ENCODE measurements at places on chromosomes 16 and 17.
A peak's percentile ranks its signal among the peaks of the same experiment; 100 is the strongest.

DNA sequence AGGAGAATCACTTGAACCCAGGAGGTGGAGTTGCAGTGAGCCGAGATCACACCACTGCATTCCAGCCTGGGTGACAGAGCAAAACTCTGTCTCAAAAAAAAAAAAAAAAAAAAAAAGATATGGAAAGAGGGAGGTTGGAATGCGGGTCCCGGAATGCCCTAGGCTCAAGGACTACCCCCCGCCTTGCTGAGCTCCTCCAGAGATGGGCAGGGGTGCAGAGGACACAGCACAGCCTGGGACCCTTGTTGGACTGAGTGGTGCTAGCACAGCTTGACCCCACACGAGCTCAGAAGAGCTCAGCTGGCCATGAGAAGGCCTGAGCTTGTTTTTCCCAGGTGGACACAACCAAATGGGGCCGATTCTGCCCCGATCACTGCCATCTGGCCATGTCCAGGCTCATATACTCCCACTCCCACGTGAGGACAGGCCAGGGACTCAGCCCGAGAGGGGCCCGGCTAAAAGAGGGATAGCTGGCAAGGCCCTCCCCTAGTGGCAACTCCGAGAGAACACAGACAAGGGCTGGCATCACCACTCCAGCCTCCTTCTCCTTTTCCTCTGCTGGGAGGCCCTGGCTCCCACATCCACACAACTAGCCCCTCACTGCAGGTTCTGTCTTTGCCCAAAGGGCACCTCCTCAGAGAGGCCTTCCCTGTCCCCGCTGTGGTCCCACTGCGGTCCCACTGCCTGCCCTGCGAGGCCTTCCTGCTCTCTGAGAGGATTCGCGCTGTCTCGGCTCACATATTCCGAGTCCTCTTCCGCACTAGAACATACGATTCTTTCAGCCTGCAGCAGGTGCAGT is 11.0 kb downstream of the SGCA start:
- no peak for ATAC-seq

DNA sequence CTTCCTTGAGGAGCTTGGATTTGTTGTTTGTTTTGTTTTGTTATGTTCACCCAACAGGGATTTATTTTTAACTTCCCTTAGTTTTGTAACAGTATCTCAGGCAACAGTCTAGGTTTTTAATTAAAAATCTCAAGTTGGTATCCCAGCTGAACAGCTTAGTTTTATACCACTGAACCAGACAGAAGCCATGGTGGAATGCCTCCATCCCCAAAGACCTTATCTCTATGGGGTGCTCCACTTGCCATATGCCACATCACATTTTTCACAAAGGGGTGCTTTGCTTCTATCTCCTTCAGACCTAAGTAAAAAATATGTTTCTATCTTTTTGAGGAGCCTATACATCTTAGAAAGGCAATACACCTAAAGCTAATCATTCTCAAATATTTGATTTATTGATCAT is 715.8 kb upstream of the KIF2B start:
- no peak for ATAC-seq

GRCh38 chr16:50144211-50144610 is 8.9 kb upstream of the TENT4B start:
- no peak for ATAC-seq

- no peak for ATAC-seq
Measured at GRCh38 chr16:69784586-69784985, 22.5 kb downstream of the WWP2 start.

DNA sequence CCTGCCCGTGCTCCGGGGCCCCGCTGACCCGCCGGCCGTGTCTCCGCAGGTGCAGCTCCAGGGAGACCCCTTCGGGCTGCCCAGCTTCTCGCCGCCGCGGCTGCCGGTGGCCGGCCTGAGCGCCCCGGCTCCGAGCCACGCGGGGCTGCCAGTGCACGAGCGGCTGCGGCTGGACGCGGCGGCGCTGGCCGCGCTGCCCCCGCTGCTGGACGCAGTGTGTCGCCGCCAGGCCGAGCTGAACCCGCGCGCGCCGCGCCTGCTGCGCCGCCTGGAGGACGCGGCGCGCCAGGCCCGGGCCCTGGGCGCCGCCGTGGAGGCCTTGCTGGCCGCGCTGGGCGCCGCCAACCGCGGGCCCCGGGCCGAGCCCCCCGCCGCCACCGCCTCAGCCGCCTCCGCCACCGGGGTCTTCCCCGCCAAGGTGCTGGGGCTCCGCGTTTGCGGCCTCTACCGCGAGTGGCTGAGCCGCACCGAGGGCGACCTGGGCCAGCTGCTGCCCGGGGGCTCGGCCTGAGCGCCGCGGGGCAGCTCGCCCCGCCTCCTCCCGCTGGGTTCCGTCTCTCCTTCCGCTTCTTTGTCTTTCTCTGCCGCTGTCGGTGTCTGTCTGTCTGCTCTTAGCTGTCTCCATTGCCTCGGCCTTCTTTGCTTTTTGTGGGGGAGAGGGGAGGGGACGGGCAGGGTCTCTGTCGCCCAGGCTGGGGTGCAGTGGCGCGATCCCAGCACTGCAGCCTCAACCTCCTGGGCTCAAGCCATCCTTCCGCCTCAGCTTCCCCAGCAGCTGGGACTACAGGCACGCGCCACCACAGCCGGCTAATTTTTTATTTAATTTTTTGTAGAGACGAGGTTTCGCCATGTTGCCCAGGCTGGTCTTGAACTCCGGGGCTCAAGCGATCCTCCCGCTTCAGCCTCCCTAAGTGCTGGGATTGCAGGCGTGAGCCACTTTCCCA is 5.9 kb downstream of the CTF1 start:
- peak; percentile 96 for ATAC-seq

DNA sequence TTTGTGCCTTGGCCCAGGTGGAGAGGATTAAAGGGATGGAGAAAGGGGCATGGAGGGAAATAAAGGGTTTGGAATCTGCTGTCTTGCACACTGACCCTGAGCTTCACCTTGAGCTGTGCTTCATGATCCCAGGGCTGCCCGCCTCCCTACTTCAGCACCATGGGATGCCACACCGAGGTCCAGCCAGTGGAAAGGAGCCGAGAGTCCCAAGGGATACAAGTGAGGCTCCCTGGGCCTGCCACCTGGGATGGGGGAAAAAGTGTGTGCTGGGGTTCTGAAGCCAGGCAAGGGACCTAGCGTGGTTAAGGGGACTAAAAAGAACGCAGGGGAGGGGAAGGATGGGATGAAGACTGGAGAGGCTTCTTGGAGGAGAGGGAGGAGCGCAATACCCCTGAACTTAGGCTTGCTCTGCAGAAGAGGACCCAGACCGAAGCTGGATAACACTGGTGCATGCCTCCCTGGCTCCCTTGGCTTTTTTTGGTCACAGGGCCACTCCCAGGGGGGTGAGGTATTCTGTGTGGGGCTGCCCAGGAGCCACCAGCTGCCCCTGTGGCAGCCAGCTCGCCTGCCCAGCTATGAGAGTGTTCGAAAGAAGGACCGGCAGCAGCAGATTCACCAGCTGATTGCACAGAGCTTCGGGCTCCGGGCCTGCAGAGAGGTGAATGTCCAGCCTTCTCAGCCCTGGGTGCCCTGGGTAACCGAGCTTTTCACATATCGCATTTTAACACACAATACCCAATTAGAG is 7.2 kb downstream of the MRPL27 start:
- no peak for ATAC-seq

GRCh38 chr16:22181426-22181825 is 19.1 kb downstream of the SDR42E2 start:
- ATAC-seq: no peak

DNA sequence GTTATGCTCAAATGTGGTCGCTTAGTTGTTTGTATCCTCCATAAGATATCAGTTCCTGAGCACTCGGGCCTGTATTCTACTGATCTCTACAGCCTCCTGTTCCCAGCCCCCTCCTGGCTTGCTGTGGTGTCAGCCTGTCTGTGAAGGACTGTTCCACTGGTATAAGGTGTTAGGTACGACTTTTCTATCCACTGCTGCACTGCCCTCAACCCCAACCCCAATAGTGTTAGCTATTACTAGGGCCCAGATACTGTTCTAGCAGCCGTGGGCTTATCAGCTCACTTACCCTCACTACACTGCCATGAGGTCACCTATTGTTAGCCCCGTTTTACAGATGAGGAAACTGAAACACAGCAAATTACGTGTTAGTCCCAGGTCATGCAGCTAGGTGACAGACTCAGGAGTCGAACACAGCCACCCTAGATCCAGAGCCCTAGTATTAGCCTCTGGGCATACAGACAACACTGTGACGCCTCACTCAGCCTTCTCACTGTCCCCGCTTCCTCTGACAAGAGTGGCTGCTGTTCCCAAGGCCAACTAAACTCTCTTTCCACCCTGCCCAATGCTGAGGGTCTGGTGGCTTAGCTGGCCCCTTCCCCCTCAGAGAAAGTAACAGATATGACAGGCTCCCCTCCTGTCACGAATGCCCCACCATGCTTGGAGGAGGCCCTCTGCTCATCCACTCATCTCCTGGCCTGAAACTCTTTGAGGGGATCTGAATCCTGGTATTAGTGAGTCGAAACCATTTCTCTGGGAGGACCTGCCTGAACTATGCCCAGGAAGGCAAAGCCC is 25.6 kb upstream of the ZNF652 start:
- no peak for ATAC-seq

DNA sequence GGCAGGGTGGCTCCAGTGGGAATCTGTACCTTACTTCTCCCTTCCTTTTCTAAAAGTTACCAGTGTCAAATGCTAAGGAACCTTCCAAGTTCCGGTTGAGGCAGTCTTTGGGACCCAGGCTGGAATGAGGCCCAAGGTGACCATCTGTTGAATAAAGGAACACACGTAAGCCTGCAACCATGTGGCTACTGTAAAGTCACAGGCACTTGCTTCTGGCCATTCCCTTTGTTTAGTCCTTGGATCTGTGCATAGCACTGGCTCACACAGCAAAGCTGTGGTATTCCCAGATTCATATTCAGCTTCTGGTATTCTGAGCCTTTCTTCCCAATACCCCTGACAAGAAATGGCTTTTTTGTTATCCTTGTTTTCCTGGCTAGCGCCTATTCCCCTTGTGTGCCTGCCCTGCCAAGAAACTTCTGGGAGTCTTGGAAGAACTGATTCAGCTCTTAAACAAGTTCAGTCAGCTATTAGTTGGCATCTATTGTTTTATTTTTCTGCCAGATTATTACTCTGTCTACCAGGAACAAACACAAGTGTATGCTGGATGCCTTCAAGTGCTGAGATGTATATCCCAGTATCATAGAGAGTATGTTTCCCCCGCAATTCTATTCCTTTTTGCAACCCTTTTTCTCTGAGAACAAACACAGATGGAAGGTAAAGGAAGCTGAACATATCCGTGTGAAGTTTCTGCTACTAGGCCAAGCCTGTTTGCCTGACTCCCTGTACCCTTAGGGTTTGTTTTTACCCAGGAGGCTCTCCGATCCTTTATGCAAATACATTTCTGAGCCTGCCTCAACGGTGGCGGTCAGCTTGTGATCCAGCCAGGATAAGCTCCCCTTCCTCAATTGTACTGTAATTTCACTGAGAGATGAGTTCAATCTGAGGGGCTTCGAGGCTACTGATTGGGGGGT is 13.2 kb downstream of the TMEM238L start:
- ATAC-seq: no peak

DNA sequence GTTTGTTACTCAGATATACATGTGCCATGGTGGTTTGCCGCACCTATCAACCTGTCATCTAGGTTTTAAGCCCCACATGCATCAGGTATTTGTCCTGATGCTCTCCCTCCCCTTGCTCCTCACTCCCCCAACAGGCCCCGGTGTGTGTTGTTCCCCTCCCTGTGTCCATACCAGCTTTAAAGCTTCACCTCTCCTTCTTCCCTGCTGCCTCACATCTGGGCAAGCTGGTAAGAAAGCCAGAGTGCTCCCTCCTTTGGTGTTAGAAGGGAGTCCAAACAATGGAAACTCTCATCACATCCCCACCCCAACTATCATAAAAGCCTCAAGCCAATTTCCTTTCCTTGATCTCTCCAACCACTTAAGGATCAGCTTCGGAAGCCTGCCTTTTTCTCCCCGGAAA is 1115.6 kb upstream of the GOT2 start:
- ATAC-seq: no peak

GRCh38 chr17:60060474-60060873 is 18.2 kb downstream of the HEATR6 start:
- ATAC-seq: no peak

- ATAC-seq: no peak
Measured at GRCh38 chr17:80632046-80632581, 87.5 kb downstream of the RPTOR start.

DNA sequence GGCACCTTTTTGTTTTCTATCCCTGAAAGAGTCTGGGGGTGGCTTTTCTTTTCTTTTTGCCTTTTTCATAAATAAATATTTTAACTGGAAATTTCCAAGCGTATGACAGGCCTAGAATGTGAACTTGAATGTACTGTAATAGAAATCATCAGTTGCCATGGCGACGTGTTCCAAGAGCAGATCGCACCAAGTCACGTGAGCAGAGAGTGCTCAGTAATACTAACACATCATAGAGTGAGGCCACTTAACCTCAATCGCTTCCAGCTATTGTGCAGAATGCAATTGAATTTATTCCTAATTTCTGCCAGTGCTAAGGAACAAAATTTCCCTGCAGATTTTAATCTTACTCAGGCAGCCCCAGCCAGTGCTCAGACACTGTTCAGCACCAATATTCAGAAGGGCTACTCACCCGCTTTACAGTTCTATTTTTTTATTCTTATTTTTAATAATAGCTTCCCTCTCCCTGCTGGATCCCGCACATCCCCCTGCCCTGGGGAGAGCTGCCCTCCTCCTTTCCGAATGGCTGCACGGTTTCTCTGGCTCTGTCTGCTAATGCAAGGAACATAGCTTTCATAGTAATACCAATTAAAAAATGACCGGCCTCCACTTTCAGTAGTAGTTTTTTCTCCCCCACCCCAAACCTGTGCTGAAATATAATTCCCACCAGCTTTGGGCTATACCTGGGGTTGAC is 26.2 kb upstream of the PMFBP1 start:
- ATAC-seq: no peak

- ATAC-seq: no peak
Measured at GRCh38 chr17:45409659-45410076, 23.0 kb downstream of the ARHGAP27 start.

DNA sequence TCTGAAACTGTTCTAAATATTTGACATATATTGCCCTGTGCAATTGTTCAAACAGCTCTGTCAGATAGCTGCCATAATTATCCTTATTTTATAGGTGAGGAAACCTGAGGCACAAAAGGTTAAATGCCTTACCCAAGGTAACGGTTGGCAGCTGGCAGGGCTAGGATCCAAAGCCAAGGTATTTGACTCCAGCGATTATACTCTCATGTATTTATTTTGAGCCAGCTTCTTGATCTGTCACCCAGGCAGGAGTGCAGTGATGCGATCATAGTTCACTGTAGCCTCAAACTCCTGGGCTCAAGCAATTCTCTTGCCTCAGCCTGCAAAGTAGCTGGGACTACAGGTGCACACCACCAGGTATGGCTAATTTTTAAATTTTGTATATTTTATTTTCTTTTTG is 7.2 kb downstream of the ENO3 start:
- no peak for ATAC-seq
